Astrocyte (in vitro differentiated cells and primary cell): ENCODE measurements at places on chromosomes 6 and 20.

- DNase-seq = no peak
Observed at GRCh38 chr6:134079406-134079921, 27.0 kb upstream of the SLC2A12 start.

GRCh38 chr6:137784583-137784982 is 82.5 kb upstream of the TNFAIP3 start:
- DNase-seq = no peak

DNA sequence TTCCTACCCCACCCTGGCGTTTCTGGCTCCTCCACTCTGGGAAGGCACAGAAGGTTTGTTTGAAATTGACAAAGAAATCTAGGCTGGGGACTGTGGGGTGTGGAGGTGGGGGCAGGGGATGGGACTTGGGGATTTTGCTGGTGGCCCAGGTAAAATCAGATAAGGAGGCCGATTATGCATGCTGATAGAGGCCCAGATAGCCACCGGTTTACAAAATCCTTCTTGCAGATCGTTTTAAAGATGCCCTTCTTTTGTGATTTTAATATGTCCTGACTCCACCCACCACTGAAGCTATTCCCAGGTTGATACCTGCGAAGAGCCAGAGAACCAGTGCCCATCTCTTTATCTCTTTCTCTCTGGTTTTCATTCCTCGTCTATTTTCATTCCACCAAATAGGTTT is 104.9 kb downstream of the TFAP2C start:
- no peak for DNase-seq

DNA sequence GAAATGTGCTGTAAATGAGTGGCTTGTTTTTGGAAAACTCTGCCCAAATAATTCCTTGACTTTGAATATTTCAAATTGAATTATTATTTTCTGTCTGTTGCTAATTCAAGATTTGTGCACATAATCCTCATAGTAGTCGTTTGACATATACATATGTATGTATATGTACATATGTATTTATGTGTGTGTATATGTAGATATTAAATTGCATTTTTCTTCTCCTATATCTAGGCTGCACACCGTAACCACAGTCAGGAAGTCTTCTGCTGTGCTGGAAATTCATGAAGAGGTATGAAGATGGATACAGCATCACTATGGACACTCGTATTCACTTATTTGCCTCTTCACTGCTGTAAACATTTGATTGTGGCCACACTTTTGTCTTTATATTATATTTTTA is 29.6 kb downstream of the OPN5 start:
- no peak for DNase-seq

DNA sequence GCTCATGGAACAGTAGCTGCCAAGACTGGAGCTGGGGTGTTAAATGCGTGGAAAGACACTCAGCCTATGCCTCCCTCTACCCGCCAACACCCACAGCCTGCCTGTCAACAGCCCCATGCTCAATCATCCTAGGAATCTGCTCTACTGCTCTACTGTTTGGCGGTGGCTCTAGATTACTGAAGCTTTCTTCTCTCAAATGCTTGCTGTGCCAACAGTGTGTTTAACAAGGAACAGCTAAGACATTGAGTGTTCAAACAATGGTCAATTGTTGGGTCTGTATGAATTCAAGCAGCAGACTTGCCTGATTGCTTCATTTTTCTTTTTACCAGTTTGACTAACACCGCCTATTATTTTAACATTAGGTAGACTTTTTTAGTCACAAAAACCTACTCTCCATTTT is 258.6 kb downstream of the SOD2 start:
- no peak for DNase-seq

- DNase-seq = no peak
Observed at GRCh38 chr20:47328129-47328528, 28.4 kb downstream of the ZMYND8 start.

- peak; percentile 15 for DNase-seq
Observed at GRCh38 chr6:36873612-36874442, 776 bp downstream of the PPIL1 start.

DNA sequence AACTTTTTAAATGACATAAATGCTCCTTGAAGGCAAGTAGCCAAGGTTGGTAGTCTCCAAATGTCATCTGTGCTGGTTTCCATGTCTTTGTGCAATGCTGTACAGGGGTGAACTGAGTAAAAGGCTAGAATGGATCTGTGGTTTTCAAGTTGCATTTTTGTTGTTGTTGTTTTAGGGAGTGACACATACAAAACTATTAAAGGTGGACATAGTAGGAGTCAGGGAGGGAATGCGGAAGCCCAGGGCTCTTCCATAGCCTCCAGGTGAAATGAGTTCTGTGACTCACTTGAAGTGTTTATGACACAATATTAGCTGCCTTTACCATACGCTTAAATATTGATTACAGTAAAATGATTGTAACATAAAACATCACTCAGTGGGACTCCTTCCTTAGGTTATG is 22.5 kb upstream of the QKI start:
- DNase-seq = no peak

GRCh38 chr6:157460182-157460999 is 79.4 kb downstream of the ZDHHC14 start:
- DNase-seq = peak; percentile 59

GRCh38 chr6:100344761-100345160 is 120.0 kb downstream of the SIM1 start:
- DNase-seq = peak; percentile 80

GRCh38 chr6:137415127-137415833 is 78.9 kb downstream of the OLIG3 start:
- DNase-seq = peak; percentile 45

DNA sequence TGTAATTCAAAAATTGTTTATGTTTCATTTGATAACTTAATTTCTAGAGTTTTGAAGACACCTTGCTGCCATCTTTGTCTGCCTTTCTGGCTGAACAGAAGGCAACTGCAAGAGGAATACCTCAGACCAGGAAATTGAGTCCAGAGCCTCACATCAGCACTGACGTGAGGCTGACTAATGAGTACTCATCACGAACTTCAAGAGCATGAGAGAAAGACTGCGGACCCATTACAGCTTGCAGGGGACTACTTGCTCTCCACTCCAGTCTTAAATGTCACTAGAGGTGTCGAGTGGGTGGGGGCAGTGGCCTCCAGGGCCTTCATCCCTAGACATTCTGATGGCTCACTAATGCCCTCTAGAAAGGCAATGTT is 109.5 kb upstream of the SSTR4 start:
- no peak for DNase-seq

DNA sequence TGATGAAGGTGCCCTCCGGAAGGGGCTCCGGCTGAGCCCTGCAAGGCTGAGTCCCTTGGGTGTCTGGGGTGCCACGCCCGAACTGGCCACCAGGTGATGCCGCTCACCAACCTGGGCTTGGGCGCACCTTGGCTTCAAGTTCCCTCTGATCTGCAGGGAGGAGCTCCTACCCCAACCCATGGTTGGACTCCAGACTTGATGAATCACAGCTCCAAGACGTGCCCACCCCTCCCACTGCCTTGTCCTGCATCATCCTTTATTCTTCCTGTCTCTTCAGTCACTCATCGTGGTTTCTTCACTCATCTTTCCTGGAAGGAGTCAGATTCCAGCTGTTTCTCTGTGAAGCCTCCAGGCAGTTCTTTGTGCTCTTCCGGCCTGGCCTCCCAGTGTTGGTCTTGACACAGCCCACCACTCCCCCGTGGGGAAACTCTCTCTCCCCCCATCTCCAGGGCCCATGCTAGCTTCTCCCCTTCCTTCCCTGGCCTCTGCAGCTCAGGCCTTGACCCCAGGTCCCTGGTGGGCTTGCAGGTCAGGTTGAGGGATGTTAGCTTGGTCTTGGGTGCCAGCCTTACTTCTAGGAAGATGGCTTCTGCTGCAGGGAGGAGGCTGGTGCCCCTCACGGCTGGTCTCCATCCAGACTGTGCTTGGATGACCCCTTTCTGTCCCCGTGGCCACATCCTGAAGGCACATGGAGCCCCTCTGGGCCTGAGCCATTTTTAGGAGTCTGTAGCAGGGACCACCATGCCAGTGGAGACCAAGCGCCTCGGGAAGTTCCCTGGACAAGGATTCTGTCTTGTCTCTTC is 2.6 kb upstream of the ZBP1 start:
- peak; percentile 65 for DNase-seq

- peak; percentile 92 for DNase-seq
Observed at GRCh38 chr6:143187238-143187923, 126.7 kb downstream of the AIG1 start.
